ENCODE measurements at places on chromosomes 7 and 10.
A peak's percentile ranks its signal among the peaks of the same experiment; 100 is the strongest.

DNA sequence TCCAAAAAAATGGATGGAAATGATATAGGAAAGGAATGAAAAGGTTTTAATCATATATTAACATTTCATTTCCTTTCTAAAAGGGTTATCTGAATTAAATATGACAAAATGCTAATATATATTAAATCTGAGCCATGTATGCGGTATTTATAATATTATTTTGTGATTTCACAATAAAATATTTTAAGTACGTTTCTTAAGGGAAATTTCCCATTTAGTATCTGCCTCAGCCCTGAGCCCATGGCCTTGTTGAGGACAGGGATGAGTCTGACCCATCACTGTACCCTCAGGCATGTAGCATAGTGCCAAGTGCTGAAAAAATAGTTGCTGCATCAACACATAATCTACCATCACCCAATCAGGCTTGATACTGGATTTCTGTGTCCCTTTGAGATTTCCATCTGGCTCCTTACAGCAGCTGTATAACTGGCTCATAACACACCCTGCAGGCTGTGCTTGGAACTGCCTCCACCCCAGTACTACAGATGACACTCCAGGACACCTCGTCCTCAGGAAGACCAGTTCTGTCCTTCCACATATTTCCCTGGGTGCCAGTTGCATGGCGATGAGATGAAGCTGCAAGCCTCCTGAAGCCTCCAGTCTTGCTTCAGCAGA is 59.4 kb upstream of the ASAH2 start:
- DNase-seq = peak; percentile 34

DNA sequence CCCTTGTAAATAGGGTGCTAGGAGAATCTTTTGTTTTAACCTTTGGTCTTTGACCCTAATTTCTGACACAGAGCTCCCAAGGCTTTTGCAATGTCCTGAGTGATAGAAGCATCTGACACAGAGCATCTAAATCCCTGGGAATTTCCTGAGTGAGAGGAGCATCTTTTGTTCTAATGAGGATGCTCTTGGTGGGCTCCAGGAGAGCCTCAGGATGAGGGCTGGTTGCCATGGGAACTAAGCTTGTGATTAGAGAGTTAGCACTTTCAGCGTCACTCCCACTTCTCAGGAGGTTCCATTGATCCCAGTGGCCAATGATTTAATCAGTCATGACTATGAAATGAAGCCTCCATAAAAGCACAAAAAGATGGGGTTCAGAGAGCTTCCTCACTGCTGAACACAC is 264.8 kb downstream of the KIF20B start:
- no peak for DNase-seq

DNA sequence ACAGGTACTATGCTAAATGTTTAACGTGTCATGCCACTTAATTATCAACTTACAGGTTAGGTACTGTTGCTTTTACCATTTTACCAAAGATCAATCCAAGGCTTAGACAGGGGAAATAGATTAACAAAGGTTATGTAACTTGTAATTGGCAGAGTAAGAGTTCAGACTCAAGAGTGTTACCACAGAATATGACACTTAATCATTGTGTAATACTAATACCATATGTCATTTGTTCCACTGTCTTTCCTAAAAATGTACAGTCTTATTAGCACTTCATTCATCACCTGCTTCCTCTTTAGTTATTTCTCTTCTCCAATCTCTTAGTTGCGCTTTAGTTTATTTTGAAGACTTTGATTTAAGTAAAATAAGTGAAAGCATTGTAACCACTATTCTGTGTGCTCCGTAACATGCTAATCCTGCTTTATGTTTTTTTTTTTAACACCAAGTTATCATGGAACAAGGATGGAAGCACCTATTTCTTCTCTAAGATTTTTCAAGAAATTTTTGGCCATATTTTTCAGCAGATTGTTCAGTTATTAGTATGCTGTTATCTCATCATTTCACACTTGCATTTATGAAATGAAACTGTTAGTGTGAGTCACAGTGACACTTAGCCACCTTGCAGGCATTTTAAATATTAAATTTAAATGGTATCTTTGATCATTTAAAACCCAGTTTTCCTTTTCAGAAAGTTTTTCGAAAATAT is 197.3 kb downstream of the PHF14 start:
- no peak for DNase-seq

DNA sequence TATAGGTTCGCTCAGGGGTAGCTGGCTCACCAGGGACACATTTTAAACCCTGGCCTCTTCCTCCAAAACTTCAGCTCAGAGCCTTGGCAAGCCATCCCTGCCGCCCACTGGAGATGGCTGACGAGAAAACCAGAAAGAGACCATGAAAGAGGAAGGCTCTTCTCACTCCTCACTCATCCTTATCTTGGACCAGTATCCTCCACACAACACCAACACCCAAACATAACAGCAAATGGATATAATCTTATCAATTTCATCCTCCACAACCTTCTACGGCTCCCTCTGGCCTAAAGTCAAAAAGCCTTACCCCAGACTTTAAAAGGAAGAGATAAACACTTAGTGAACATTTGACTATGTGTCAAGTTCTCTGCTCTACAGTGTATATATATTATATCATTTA is 26.9 kb downstream of the DLG5 start:
- DNase-seq = no peak

DNA sequence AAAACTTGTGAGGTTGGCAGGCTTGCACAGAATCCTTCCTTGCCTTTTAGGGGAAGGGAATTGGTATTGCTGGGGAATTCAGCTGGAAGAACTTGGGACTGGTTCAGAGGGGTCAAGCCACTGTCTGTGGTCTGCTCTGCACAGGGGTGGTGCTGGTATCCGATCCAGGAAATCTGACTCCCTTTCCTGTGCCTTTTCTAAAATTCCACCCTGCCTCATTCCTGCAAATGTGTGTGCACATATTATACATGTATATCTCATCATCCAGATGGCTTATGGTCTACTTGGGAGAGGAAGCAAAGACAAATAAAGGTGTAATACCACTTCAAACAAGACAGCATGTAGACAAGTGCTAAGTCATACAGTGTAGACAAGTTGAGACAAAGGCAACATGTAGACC is 14.3 kb downstream of the UBTD1 start:
- DNase-seq = no peak

GRCh38 chr7:28539289-28539981 is 127.1 kb downstream of the CREB5 start:
- DNase-seq = no peak

GRCh38 chr7:110975486-110975885 is 115.4 kb upstream of the LRRN3 start:
- DNase-seq = no peak

DNA sequence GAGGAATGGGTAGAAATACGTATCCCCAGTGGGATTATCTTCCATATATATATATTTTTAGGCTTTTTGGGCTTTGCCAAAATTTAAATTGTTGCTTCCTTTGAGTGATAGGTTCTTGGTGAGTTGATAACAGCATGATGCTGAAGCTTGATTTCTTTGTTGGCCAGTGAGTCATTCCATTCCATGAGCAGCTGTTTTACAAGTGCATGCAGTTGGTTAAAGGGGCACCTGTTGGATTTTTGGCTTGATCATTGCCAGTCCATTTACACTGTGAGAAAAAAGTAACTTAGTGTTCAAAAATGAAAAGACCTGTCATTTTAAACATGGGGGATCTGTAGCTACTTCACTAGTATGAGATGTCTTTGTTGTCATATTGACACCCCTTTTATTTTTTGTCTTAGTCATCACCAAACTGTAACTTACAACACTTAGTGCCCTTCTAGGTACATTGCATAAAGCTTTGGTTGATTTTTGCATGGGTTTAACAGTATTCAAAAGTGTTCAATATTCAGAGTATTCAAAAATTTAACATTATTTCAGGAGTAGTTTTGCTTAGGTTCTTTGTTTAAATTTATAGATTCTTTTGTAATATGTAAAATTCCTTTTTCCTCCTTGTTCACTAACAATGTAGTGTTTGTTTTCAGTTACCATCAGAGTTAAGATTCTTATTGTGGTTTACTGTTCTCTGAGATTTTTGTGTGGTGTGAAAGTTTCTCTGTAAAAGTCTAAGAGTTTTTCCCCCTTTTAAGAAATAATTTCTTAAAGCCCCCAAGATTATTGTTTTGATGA is 8.8 kb downstream of the AKAP9 start:
- DNase-seq = no peak

DNA sequence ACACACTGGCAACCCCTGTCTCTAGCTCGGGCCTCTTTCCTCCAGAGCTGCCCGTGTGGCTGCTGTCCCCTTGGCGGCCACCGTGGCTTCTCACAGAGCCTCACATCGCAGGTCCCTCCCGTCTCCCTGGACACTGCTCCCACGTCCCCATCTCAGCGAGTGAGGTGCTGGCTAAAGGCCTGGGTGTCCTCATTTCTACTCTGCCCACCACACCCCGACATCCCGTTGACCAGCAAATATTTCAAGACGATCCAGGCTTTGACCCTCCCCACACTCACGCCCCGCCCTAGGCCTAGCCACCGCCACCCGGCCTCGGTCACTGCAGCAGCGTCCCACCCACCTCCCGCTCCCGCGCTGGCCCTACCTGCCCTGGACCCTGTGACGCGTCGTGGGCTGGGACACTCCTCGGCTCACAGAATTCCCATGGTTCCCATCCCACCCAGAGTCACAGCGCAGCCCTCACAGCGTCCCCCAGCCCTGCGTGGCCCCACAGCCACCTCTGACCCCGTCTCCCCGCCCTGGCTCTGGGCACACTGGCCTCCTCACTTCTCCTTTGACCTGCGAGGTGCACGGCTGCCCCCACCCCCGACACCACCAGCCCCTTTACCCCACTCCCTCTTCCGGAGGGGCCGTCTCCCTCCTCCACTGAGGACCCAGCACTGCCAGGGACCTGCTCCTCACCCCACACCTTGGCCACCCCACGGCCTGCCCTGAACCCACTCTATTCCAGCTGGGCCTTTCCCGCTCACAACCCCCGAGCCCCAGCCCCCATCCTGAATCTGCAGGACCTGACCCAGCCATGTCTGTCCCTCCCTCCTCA is 6.9 kb downstream of the ADAP1 start:
- no peak for DNase-seq

DNA sequence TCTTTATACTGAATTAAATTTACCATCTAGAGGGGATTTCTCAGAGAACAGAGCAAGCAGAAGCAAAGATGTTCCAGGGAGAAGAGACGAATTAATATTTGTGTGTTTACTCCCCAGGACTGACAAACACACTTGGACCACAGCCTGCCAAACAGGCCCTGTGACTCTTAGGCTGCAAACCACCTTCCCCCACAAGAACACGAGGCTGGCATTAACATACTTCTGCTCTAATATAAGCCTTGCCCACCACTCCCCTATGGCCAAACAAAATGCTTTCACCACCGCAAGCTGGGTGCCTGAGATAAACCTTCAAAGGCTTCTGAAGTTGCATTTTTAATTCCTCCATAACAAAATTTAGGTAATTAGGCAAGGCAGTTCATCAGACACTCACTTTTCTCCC is 88.4 kb downstream of the FGFR2 start:
- DNase-seq = no peak

GRCh38 chr10:104557966-104558365 is 83.1 kb upstream of the SORCS3 start:
- DNase-seq = no peak

GRCh38 chr10:78849115-78849514 is 219.7 kb upstream of the ZMIZ1 start:
- DNase-seq = no peak

GRCh38 chr10:44926751-44927351 is 15.7 kb downstream of the TMEM72 start:
- DNase-seq = no peak

GRCh38 chr10:74058658-74059057 is 60.7 kb downstream of the VCL start:
- DNase-seq = no peak

- no peak for DNase-seq
These were observed 23.6 kb upstream of the ADCYAP1R1 start for GRCh38 chr7:31028417-31028992.

DNA sequence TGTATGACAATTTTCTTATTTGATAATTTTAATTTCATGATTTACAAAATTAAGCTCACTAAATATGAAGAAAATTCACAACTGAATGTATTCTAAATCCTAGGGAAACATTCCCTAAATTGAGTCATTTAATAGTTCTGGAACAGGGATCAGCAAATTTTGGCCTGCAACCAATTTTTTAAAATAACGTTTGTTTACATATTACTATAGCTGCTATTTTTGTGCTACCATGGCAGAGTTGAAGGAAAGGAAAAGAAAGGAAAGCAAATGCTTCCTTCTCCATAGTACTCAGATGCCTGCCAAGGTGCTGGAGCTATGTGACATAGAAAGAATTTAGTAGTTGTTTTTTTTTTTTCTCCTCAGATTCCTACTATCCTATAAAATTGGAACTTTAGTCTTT is 1307.7 kb upstream of the LRRTM3 start:
- no peak for DNase-seq
